ENCODE measurements at places on chromosomes 6 and 20.

DNA sequence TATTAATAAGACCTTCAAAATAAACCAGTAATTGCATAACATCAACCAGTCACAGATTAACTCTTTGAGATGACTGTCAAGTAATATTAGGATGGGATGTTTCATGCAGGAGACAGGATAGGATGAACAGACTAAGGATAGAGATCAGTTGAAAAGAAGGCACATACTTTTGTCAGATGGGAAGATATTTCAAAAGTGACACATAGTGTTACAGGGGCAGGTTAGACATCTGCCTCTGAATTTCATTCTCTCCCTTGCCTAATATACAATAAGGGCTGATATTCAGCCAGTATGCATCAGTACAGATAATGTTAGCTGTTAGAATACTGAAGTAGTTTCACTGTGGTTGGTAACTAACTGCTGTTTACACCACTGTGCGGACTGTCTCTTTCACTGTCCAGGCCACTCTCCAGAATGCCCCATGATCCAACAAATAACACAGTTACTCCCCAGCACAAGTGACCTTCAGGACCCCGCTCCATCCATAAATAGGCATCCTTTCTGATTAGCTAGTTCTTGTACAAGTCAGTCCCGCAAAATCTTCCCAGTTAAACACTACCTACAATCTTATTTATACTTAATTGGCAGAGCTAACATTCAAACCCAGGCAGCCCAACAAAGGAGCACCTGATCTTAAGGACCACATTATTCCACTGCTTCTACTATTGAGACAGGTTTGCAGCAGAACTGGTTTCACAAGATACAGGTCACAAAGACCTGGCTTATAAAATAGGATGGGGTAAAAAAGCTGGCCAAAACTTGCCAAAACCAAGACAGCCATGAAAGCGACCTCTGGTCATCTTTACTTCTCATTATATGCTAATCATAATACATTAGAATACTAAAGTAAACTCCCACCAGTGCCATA lies 21.9 kb upstream of the PLN start:
- DNase-seq: no peak

DNA sequence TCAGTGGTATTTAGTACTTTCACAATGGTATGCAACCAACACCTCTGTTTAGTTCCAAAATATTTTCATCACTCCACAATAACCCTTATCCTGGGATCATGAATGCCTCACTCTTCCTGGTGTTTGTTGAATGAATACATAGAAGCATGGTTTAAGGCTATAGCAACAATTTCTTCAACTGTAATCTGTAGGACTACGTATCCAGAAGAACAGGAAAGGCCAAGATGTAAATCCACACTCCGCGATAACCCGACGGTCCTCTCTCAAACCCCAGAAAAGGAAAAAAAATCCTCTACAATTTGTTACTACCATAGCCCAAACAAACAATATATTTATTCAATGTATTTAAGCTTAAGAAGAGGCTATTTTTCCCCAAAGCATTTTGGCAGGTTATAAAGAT lies 141.4 kb upstream of the SALL4 start:
- DNase-seq: no peak

GRCh38 chr20:2125474-2126112 lies 24.0 kb downstream of the STK35 start:
- no peak for DNase-seq

- no peak for DNase-seq
Measured at GRCh38 chr20:46801003-46801702, 91.7 kb downstream of the SLC2A10 start.

- no peak for DNase-seq
Measured at GRCh38 chr20:57884956-57885355, 175.1 kb upstream of the PMEPA1 start.

DNA sequence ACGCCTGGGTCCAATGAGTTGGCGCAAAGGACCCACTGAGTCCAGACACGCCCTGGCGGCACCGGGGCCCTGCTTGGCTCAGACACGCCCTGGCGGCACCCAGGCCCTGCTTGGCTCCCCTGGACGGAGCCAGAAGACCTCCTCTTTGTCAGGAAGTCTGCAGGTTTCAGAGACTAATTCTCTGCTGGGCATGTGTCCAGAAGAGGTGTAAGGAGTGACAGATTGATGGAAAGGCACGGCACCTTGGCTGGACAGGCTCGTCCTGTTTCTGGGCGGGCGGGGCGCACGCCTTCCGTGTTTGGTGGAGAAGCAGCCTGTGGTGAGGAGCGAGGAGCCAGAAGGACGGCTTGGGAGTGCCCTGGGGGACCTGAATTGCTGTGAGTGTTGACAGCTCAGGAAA lies 23.1 kb upstream of the DACT2 start:
- DNase-seq: no peak

DNA sequence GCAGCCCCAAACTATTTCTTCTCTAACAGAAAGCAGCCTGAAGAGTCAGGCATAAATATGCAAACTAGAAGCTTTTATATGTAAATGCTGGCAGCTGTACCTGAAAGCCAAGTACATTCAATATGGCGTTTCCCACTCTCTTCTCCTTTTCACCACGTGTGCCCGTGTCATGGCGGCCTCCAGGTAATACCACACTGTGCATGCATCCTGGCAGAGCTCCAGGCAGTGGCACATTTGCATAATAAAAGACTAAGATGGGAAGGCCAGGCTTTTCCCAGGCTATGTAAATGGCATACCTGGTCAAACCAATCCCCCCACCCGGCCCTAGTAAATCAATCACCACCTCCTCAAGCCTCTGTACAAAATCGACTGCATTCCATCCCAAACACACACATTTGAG lies 120.6 kb downstream of the MMUT start:
- no peak for DNase-seq

GRCh38 chr6:13412211-13412610 lies 75.2 kb downstream of the GFOD1 start:
- no peak for DNase-seq

DNA sequence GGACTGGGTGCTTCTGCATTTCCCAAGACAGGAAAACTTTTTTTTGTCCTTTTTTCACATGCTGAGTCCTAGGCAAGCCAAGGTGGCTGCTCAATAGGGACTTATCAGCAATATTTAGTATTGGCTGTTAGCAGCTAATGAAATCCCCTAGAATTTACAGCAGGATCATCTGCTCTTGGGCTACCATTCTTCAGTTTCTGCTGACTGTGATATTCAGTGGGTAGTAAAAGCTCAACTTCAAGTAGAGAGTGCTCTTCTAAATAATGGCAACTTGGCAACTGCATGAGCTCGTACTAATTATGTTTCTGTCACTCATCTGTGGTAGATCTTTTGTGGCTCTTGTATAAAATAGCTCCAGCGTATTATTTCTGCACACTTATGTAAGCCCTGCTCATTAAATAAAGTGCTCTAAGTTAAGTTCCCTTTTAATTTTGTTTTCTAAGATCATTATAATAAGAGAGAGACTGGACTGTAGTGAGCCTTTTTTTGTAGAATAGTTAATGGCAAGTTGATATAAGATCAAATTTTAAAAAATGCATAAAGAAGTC lies 110.3 kb downstream of the SLC35F1 start:
- no peak for DNase-seq

- DNase-seq: no peak
Measured at GRCh38 chr6:49662892-49663261, 26.2 kb upstream of the RHAG start.

GRCh38 chr20:64279826-64280459 lies 24.4 kb downstream of the PCMTD2 start:
- no peak for DNase-seq

- DNase-seq: peak; percentile 27
Measured at GRCh38 chr6:42339991-42340401, 111.7 kb downstream of the TRERF1 start.

DNA sequence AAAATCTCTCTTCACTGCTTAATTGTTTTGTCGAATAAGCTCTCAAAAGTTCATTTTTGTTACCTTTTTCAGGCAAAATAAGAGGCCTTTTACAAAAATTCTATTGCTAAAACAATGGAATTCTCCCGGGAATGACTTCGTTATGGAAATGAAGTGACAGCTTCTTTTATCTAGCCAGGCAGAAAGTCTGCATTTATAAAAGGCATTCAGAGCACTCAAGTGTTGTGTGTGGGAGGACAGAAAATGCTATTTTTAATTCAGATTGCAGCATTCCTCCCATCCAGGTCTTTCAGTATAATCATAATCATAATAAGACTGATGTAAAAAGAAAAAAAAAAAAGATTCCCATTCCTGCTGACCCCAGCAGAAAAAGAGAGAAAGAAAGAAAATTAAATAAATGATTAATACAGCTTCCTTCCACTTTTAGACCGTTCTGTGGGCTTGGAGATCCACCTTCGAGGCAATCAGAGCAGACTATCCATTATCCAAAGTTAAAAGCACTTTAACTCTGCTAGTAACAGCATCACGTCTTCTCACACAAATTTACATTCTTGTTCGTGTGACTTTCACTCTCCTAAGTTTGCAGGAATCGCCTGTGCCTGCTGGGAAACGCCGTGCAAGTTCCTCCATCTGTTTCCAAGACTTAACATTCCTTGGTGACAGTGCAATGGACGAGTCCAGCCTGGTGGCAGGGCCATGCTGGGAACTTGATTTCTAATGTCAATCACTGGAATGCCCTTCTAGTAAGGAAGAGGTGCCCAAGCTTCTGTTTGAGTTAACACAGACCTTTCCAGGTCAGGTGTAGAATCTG lies 258.8 kb downstream of the GMPR start:
- no peak for DNase-seq

DNA sequence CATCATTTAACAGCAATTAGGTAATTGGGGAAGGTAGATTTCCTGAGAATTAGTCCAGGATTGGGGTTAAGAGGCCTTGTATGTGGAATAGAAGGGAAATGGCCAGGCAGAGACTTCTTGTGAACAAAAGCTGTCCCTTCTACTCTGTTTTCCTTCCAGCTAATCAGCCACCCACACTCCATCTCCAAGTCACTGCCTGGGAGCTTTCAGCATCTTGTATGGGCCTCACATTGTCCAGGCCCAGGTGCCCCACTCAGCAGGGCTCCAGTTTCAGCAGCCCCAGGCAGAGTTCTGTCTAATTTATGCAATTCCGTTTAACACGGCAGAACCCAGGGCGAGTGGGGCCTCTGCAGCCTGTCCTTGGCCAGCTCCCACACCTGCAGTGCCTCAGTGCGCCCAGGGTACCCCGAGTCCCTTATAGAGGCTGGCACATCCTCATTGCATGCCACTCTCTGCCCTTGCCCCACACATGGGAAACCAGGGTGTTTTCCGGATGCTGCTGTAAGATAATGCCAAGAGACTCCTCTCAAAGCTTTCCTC lies 113.0 kb downstream of the EDN3 start:
- no peak for DNase-seq

- no peak for DNase-seq
Measured at GRCh38 chr6:20571261-20571660, 37.0 kb downstream of the CDKAL1 start.

GRCh38 chr20:51946586-51946985 lies 144.3 kb upstream of the SALL4 start:
- no peak for DNase-seq

GRCh38 chr6:128138694-128139093 lies 237.8 kb upstream of the THEMIS start:
- no peak for DNase-seq

DNA sequence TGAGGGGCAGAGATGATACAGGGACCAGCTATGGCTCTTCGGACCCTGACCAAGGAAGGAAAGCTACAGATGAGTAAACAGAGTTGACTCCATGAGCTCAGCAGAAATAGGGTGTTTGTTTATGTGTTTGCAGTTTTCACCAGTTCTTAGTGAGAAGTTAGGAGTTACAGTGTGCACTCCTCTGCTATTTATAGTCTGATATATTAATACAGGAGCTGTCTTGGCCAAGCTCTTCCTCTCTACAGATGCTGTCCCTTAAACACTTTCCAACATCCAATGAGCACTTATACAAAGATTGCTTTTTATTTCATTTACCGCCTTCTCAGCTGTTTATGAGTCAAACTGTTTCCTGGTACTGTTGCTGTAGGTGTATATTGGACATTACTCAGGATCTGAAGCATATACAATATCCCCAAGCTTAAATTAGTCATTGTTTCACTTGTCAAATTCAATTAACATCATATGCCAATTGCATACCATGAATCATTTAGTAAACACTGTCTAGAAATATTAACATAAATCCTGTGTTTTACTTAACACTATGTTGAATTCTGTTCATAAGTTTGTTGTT lies 618.0 kb downstream of the PRKN start:
- no peak for DNase-seq

GRCh38 chr6:45480752-45481415 lies 103.2 kb upstream of the SUPT3H start:
- DNase-seq: no peak

GRCh38 chr6:138959521-138959920 lies 28.5 kb downstream of the REPS1 start:
- DNase-seq: no peak

GRCh38 chr20:25497586-25498279 lies 87.6 kb downstream of the NINL start:
- DNase-seq: no peak

GRCh38 chr6:75830959-75831885 lies 82.2 kb downstream of the MYO6 start:
- DNase-seq: no peak

- DNase-seq: no peak
Measured at GRCh38 chr20:61223121-61223520, 28.9 kb upstream of the CDH4 start.

GRCh38 chr20:561437-562231 lies 18.0 kb upstream of the CSNK2A1 start:
- DNase-seq: peak; percentile 18

- DNase-seq: no peak
Measured at GRCh38 chr6:53744321-53744720, 50.5 kb upstream of the LRRC1 start.

- no peak for DNase-seq
Measured at GRCh38 chr6:42276034-42276890, 58.6 kb upstream of the MRPS10 start.

- DNase-seq: no peak
Measured at GRCh38 chr20:47875297-47876025, 90.2 kb upstream of the SULF2 start.

- DNase-seq: no peak
Measured at GRCh38 chr20:19212821-19213502, 520 bp downstream of the SLC24A3 start.

- DNase-seq: no peak
Measured at GRCh38 chr6:29626948-29627754, 5.8 kb downstream of the GABBR1 start.

DNA sequence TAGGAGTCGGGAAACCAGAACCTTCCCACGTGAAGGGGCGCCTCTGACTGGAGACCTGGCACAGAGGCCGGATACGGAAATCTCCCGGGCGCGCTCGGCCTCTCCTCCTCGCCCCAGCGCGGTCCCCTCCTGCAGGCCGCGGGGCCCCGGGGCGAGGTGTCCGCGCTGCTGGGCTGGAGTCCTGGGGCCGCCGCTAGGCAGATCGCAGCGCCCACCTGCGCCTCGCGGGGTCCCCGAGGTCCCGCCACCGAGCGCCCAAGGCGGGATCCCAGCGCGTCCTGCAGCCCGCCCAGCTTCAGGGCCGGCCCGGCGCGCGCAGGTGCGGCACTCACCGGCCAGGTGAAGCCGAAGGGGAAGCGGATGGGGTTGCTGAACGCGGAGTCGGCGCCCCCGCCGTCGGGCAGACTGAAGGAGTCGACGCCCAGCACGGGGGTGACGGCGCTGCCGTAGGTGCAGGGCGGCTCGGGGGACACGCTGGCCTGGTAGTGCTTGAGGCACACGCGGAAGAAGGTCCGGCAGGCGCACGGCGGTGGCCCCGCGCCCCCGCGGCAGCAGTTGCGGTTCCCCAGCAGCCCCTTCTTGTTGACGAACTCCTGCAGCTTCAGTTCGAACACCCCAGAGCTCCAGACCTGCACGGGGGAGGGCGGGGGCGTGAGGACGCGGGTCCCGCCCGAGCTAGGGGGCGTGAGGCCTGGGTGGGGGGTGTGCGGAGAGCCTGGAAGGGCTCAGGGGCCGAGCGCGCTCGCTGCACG lies 1.5 kb downstream of the DLL1 start:
- DNase-seq: peak; percentile 30

- no peak for DNase-seq
Measured at GRCh38 chr20:25346349-25346748, 44.3 kb downstream of the ABHD12 start.
